NCI-H2107 (cell line): ENCODE measurements at places on chromosomes 2 and 18.

DNA sequence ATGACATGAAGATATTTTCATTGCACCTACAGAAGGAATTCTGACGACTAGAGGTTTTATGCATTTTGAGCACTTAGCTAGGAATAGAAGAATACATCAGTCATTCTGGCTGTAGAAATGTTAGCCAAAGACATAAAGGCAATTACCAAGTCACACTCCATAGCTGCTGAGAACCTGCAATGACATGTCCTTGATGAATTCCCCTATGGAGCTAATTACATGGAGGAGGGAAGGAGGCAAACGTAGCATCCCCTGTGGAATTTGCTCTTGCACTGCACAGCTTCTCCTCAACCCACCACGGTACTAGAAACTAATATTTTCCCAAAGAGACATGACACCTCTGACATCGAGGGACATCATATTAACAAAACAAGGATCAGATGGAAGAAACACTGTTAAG, 174.0 kb upstream of the SESTD1 start:
- DNase-seq, result no peak

DNA sequence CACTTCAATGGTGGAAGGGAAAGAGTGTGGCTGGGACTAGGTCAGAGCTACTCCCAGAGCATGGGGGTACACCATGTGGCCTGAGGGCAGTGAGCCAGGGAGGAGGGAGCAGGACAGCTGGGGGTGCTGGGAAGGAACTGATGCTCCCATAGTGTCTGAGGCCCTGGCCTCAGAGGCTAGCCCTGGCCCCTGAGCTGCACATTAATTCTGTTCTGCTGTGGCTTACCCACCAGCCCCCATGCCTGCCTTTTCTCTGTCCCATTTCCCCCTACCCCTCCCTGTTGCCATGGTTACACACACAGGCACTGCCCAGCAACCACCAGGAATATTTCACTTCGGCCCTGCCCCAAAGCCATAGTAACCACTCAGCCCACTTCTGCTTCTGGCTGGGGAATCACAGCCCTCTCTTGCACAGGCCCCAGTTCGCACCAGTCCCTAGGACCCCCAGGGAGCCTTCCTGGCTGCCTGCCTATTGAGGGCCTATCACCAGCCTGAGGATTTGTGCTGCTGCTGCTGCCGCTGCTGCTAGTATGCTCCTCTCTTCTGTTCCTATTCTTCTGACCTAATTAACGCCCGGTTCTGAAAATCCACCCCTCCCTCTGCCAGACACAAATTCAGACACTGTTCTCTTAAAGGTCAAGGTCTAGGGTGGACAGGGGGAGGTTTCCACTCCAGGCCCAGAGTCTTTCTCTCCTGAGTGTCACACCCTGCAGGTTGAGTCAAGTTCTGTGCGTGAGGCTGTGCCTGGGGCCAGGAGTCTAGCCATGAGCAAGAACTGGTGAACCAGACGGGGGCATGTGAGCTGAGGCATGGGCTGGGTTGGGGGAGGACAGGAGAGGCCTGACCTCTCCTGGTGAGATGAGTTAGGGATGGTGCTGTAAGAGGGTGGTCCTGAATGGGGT, 87.1 kb upstream of the MCFD2 start:
- no peak for DNase-seq

GRCh38 chr2:132252191-132252893, 90.6 kb upstream of the ANKRD30BL start:
- DNase-seq, result no peak

DNA sequence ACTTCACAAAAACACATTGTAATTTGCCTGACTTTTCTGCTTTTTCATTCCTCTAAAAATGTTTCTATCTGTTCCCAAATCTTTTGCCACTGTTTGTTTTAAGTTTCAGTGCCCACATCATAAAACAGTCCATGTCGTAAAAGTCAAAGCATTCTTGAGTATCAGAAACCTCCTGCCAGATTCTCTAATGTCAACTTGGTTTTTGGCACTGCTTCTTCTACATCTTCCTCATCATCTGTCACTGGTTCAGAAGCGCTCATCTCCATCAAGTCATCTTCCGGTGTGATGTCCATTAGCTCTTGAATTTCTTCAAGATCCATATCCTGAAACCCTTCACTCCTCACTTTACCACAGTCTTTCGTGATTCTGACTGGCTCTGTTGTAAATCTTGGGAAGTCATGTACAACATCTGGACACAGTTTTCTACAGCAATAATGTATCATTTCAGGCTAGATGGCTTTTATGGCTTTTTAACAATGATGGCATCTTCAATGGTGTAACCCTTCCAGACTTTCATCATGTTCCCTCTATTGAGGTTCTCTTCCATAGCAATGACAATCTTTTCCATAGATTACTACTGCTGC, 19.6 kb downstream of the CUL3 start:
- no peak for DNase-seq

GRCh38 chr18:7394050-7394659, 163.3 kb downstream of the LRRC30 start:
- DNase-seq, result no peak

DNA sequence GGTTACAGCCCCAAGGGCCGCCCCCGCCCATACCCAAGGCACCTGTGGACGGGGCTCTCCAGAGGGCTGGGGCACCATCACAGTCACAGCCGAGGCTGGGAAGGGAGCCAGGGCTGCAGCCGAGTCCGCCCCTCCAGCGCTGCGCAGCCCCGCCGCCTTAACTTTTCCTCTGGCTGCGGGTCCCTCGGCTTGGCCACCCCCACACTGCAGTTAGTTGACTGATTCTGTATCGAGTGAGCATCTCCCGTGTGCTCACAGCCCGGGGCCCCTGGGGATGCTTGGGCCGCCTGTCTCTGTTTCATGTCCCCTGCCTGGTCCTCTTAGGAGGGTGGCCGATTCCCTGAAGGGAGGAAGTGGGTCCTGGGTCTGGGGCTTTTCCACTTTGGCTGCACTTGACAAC, 33.7 kb downstream of the EMILIN2 start:
- DNase-seq, result no peak

DNA sequence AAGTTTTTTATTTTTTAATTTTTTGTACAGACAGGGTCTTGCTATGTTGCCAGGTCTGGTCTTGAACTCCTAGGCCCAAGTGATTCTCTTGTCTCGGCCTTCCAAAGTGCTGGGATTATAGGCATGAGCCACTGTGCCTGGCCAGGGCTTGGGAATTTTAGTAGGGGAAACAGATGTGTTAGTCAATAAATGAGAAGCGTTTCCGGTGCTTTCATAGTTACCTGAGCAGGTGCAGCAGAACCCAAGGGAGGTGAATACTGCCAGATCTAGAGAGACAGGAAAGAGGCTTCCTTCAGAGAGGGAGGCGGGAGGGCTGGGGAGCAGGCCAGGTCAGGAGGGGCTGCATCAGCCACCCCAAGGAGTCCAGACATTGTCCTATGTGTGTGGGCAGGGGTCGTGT, 30.5 kb upstream of the IMPA2 start:
- no peak for DNase-seq

DNA sequence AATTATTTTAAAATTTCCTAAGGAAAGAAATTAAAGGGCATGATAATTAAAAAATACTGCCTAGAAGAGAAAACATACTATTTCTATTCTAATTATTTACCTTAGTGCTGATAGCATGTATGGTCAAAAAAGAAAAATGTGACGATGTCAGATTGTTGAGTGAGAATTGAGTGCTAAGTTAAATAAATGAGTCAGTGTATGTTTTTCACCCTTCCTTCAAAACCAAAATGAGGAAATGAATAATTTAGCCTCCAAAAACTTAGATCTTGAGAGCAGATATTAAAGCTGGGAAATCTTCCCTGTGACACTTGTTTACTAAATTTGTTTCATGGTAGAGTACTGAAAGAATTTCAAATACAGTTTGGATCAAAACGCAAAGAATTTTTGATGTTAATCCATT, 58.6 kb upstream of the NYAP2 start:
- no peak for DNase-seq

- no peak for DNase-seq
Measured at GRCh38 chr2:177093371-177093770, 119.2 kb upstream of the HNRNPA3 start.

- no peak for DNase-seq
Measured at GRCh38 chr2:56211048-56211447, 27.3 kb downstream of the CCDC85A start.

DNA sequence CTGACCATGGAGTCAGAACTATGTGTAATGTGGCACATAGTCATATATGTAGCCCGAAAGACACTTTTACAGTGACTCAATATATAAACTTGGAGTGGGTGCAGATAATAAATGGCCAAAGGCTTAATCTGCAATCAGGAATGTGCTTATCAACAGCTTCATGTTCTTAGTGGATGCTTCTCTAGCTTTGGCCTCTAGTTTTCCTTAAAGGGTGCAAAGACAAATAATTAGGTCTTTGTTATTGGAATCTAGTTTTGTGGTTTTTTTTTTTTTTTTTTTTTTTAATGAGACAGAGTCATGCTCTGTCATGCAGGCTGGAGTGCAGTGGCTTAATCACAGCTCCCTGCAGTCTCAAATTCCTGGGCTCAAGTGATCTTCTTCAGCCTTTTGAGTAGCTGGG, 625.6 kb downstream of the EPHA4 start:
- DNase-seq, result no peak

DNA sequence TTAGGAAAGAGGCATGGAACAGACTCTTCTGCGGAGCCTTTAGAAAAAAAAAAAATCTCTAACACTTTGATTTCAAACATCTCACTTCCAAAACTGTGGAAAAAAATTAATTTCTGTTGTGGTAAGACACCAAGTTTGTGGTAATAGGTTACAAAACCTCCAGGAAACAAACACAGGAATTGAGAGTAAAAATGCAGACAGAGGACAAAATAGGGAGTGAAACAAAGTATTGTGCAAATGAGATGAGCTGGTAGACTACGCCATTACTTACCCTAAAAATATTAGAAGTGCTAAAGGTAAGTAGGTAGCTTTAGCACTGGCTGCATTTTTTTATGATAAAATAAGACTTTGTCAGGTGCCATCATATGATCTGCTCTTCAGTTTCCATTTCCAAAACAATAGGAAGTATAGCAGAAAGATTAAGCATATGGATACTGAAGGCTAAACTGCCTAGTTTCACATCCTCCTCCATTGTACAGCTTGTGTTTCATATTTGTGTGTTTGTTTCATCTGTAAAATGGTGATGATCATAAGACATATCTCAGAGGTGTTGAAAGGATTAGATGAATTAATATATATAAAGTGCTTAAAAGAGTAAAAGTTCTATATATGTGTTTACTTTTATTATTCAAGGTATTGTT, 309.2 kb downstream of the NR4A2 start:
- DNase-seq, result no peak

DNA sequence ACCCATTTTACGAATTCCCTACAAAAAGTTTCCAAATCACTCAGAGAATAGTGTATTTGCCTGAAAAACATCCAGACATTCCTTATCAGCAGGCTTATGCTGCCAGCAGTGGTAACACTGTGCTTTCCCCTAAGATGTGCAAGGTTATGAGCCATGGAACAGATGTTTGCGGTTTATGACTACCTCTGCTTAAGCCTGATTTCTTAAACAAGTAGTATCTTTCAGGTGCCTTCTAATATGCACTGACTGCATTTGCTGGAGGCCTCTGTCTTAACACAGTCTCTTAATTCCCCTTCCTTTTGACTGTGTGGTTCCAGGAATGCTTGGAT, 54.8 kb downstream of the CDC42EP3 start:
- no peak for DNase-seq
